ENCODE measurements at places on chromosomes 6 and 20.

DNA sequence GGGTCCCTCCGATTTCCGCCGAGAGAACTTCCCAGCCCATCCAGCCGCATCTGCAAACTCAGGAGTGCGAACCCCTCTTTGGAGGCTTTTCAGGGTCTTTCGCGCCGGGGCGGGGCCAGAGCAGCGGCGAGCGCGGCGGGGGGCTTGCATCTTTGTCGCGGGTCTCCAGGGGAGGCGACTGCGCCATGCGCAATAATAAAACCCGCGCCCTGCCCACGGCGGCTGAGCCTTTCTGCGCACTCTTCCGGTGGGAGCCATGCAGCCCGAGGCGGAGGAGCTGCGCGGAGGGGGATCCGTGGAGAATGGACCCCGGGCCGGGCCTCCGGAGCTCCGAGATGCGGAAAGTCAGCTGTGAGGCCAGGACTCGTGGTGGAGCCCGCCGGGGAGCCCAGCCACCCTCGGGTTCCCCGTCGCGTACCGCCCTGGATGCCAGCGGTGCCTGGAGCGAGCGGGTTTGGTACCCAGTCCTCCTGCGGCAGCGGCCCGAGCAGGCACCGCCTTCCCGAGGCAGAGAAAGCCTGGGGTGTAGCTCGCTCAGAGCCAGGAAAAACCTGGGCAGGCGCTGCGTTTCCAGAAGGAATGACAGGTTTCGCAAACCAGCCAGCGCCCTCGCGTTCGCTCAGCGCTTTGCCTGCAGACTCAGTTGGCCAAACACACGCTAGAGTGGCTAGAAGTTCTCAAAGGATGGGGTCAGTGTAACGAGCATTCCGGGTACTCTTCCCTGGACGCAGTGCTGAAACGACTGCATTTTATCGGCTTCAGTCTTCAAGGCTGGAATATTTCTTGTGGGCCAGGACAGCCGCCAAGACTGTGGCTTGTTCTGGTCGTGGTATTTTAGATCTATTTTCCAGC, 1.2 kb downstream of the AKAP12 start:
- peak; percentile 34 for DNase-seq

DNA sequence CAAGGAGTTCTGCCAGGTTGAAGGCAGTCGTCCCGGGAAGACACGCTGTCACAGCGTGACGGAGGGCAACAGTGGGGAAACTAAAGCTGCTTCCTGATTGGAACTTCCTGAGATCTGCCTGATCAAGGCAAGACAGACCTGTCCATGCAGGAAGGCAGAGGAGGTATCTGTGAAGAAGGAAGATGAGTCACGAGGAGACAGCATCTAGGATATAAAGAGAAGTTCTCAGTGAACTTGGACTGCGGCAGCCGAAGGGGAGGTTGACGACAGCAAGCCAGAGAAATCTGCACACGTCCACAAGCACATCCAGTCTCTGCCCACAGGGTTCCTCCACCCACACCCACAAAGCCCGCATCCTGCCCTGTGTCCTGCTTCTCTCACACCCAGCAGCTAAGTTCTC, 38.6 kb downstream of the PREP start:
- DNase-seq = no peak

GRCh38 chr6:144106206-144106605, 10.8 kb upstream of the SF3B5 start:
- DNase-seq = no peak

- no peak for DNase-seq
Measured at GRCh38 chr20:56458206-56458821, 10.1 kb upstream of the RTF2 start.

- no peak for DNase-seq
Measured at GRCh38 chr20:33172781-33173180, 4.8 kb downstream of the BPIFA2 start.

- DNase-seq = peak; percentile 23
Measured at GRCh38 chr6:125140808-125141207, 12.8 kb upstream of the TPD52L1 start.

DNA sequence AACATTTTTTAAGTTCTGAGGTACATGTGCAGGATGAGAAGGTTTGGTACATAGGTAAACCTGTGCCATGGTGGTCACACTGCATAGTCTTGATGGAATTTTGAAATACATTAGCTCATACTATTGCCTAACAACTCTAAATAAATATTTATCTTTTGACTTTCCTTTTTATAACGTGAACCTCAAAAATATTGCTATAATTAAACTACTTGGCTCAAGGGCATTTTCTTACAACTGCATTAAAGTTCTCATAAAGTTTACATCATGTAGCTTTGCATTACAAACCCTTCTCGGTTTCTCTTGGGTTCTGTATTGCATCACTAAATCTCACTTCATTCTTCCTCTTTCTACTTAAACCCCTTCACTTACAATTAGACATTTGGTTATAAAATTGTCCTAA, 636.0 kb upstream of the PTCHD4 start:
- no peak for DNase-seq

GRCh38 chr6:110328259-110328658, 29.9 kb downstream of the METTL24 start:
- DNase-seq = peak; percentile 37

DNA sequence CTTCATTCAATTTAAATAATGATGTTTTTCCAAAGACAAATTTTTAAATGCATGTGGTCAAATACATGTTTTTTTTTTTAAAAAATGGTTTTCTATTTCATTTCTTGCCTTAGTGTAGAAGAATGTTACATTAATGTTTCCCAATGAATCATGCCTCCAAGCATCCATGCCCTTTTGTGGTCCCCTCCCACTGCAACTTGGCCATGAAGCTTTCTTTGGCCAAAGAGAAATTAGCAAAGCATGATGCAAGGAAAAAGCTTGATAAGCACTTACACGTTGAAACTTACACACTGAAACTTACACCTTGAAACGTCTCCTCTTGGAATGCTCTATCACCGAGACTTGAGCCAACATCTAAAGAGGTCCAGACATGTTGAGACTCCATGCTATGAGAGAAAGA, 93.0 kb upstream of the ELOVL5 start:
- no peak for DNase-seq

DNA sequence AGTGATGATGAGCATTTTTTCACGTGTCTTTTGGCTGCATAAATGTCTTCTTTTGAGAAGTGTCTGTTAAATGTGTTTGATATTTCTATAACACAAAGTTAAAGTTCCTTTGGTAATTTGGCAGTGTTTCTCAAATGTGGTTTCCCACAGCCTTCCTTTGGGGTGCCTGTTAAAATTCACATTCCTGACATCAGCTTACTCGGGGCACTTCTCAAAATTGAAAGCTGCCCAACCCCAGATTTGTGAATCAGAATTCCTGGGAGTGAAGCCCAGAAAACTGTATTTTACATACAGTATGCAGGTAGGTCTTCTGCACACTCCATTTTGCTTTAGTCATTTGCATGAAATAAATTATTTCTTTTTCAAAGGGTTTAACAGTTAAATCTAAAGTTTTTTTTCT, 207.9 kb downstream of the GMPR start:
- peak; percentile 37 for DNase-seq

DNA sequence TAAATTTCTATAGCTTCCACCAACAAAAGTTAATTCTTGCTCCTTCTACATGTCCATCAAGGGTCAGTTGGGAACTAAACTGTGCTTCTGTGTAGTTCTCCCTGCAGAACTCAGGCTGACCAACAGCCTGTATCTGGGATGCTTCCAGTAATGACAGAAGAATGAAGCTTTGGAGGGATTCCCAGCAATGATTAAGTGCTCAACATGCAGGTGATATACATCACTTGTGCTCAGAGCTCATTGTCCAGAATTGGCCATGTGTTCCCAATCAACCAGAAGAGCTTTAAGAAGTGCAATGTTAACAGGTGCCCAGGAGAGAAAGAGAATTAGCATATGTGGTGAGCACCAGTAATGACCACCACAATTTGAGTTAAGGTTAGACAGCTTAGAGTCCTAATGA, 37.4 kb upstream of the SNRPB2 start:
- DNase-seq = no peak

GRCh38 chr20:6420336-6420735, 297.5 kb upstream of the FERMT1 start:
- DNase-seq = no peak

DNA sequence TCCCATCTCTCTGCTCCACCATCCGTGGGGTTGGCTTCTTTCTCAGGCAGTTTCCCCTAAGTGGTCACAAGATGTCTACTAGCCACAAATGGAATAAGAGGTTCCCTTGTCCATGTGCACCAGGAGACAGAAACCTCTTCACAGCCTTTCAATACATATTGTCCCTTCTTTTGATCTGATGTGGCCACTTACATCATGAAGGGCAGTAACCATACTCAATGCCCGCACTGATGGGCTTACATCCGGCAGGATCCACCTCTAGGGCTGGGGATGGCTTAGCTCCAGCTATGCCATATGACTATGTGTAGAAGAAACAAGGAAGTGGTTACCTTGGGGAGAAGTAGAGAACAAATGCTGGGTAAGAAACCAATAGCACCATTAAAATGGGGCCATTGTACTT, 64.4 kb downstream of the PLEKHG1 start:
- no peak for DNase-seq

GRCh38 chr6:167793421-167793820, 33.3 kb upstream of the AFDN start:
- no peak for DNase-seq

- DNase-seq = no peak
Measured at GRCh38 chr6:25295651-25296050, 16.5 kb downstream of the CARMIL1 start.

- DNase-seq = peak; percentile 42
Measured at GRCh38 chr6:163355426-163355991, 59.0 kb upstream of the QKI start.

DNA sequence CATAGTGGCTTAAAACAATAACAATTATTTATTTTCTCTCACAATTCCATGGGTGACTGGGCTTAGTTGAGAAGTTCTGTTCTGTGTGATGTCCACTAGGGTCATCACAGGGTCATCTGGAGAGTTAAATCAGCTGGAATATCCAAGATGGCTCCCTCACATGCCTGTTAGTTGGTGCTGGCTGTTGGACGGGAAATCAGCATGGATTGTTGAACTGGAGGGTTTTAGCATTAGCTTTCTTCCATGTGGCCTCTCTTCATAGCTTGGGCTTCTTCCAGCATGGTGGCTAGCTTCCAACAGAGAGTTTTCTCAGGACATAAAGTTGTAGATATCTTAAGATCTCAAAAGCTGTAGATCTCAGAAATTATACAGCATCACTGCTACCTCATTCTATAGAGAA, 19.6 kb downstream of the MARCKS start:
- DNase-seq = no peak

DNA sequence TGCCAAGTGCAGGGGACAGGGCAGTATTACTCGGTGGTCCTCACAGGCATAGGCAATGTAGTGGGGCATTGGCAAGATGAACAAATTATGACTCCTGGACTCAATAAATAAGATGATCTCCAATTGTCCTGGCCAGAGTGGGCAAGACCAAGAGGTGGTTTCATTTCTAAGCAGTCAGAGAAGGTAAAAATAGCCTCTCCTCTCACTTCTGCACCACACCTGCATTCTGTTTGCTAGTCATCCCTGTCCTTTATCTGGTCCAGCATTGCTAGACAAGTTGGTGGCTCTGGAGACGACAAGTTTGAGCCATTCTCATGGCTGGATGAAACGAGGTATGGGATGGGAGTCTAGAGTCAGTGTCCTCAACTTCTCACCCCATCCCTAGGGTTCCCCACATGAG, 83.0 kb downstream of the BANF2 start:
- DNase-seq = no peak

DNA sequence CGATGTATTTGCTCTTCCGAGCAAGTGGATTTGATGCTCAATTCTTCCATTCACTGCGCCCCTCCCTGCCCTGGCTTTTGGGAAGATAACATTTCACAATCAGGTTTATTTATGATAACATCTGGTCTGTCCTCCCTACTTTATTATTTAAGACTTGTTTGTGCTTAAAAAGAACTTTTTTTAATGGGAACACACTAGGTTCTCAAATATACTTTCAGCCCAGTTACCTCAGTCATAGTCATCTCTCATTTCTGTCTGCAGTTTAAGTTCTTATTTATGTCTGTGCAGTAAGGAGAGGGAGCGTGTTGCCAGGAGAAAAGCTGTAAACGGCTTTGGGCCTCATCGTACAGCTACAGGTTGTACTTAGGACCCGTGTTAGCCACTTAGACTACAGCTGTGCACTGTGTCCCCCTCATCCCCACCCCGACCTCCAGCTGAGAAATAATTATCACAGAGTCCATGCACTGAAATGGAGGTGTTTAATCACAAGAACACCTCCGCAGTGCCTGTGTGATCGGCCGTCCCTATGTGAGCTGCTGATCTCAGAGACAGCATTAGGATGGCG, 99.3 kb downstream of the RPP40 start:
- DNase-seq = no peak

- no peak for DNase-seq
Measured at GRCh38 chr6:121901432-121901831, 466.0 kb downstream of the GJA1 start.

DNA sequence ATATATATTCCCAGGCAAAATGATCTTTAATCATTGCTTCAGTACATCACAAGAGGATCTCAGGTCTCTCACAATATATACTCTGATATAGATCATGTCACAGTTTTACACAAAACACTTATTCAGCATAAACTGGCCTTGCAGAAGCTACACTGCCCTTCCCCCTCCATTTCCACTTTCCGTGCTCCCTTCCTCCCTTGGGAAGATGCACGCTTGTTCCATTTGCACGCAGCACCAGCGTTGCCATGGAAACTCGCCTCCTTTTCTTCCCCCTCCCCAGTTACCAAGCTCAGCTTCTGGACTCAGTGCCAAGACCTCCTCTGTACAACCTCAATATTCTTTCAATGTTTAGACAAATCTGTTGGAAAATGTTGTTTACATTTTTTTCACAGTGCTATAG, 154.6 kb downstream of the RFPL4B start:
- DNase-seq = peak; percentile 55

GRCh38 chr6:1792989-1793388, 183.3 kb downstream of the FOXC1 start:
- DNase-seq = no peak

- peak; percentile 27 for DNase-seq
Measured at GRCh38 chr20:8394308-8394945, 262.4 kb downstream of the PLCB1 start.

DNA sequence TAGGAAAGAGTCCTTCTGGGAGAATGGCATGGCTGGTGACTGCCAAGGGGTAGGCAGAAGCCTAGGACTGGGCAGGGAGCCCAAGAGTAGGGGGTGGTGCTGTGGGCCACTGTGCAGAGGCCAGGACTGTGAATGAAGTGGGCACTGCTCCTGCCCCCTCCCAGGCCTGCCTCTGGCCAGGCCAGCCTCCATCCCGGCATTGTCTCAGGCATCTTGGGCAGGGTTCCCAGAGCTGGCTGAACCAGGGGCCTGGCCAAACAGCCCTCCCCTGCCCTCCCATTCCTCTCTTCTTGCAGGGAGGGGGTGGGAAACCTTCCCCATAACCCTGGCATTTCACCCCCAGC, 81.6 kb downstream of the MRPL14 start:
- DNase-seq = no peak

GRCh38 chr20:34978092-34978744, 22.6 kb downstream of the MYH7B start:
- no peak for DNase-seq

GRCh38 chr6:52566853-52567279, 10.0 kb downstream of the TRAM2 start:
- DNase-seq = no peak

GRCh38 chr6:162728197-162728596, 423 bp downstream of the PACRG start:
- DNase-seq = no peak
